ENCODE measurements at places on chromosomes 1 and 21.

DNA sequence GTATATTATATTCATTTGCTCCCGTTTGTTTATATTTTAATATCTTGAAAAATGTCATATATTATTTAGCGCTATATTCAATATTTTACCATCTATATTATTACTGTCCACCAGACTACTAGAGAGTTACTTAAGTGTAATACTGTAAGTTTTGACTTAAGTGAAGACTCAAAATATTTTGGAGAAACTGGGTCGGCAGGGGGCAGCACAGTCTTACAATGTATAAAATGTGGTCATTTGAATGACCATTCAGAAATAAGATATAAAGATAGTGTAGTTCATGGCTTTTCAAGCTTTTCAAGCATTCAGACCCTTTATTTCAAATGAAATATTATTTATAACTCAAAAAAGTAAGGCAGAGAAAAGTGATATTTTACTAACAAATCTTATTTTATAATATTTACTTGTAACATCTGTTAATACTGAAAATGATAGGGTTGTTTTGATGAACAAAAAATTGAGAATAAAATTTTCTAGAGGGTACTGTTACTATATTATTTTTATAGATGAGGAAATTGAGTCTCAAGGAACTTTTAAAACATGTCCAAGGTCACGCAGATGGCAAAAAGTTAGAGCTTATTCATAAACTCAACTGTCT, 89.0 kb upstream of the SERTAD4 start:
- peak; percentile 69 for DNase-seq

GRCh38 chr1:19087737-19088594, 122.1 kb downstream of the UBR4 start:
- DNase-seq: no peak

DNA sequence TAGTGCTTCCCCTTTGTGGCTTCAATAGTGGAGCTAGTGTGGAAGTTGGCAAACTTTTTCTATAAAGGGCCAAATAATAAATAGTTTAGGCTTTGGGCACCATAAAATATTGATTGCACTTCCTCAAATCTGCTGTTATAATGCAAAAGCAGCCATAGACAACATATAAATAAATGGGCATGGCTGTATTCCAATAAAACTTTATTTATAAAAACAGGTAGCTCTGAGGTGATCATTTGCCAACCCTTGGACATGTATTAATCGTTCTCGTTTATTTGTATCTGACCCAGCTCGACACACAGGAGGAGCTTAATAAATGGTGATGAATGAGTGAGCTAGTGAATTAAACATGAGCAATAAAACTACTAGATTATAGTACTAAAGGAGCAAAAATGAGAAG, 13.3 kb downstream of the KAZN start:
- DNase-seq: no peak

DNA sequence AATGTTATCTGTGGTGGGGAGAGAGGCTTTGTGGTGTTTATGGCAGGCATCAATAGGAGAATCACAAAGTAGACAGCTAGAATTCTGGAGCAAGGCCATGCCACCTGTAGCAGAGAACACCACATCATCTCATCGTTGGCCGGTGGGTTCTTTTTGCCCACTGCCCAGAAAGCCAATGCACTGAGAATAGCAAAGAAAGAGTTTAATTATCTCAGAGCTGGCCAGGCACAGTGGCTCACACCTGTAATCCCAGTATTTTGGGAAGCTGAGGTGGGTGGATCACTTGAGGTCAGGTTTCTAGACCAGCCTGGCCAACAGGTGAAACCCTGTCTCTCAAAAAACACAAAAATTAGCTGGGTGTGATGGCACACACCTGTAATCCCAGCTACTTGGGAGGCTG, 99.2 kb upstream of the COG2 start:
- no peak for DNase-seq

DNA sequence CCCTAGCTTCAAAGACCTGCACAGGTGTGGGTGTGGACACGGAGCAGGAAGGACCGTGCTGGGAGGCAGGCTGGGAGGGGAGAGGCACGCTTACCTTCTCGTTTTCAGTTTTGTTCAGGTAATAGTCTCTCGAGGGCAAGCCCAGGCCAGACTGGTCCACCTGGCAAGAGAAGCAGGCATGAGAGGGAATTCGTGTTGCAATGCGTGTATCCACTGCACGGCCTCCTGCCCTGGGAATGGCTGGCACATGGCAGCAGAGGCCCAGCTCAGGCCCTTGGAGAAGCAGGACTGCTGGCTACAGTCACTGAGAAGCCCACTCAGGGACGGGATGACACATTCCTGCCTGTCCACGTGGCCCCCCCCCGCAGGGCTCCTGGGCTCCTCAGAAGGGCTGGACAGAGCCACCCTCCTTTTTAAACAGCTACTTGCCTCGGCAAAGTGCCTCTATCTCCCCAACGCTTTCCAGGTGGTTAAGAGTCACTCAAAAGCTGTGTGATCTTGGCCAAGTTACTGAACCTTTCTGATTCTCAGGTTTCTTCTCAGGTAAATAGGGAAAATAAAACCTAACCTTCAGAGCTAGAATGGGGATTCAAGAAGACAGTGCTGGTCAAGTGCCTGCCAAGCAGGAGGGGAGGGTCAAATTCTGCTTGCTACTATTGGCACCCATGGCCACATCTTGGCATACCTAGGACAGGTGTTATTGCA, 32.7 kb downstream of the ECE1 start:
- DNase-seq: no peak

- no peak for DNase-seq
Observed at GRCh38 chr1:188228623-188229022, 1399.9 kb downstream of the PLA2G4A start.

GRCh38 chr1:3669971-3670431, 17.7 kb downstream of the TP73 start:
- DNase-seq: no peak

DNA sequence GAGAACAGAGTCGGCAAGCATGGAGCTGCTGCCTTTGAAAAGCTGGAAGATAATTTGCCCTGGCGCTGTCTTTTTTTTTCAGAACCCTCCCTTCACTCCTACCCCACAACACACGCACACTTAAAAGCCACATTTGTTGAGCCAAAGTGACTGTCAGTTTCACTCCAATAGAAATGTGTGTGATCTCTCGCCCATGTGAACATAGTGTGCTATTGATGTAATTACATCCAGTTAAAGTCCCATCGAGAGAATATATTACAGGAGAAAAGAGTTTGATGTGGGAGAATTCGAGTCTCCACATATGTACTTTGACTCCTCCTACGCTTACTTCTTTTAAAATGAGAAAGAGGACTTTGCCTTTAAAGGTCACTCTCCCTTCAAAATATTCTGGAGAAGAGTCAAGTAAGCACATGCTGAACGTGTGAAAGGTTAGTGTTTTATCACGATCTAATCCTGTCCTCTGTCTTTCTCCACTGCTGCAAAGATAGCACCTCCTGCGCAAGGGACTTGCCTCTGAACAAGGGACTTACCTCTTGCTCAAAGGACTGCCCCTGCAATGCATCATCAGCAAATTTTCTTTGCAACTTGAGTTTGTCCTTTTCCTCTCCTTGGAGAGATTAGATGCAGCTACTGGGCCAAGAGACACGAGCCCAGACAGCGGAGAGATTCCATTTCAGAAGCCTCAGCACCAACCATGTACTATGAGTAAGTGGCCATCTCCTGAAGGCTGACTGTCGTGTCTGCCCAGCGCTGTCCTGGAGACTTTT, 613.9 kb downstream of the PTPRU start:
- no peak for DNase-seq

GRCh38 chr1:87403061-87403820, 74.6 kb downstream of the LMO4 start:
- DNase-seq: no peak

- DNase-seq: no peak
Observed at GRCh38 chr1:25106976-25107642, 125.2 kb downstream of the SYF2 start.

GRCh38 chr1:217498209-217498608, 132.7 kb downstream of the GPATCH2 start:
- no peak for DNase-seq

DNA sequence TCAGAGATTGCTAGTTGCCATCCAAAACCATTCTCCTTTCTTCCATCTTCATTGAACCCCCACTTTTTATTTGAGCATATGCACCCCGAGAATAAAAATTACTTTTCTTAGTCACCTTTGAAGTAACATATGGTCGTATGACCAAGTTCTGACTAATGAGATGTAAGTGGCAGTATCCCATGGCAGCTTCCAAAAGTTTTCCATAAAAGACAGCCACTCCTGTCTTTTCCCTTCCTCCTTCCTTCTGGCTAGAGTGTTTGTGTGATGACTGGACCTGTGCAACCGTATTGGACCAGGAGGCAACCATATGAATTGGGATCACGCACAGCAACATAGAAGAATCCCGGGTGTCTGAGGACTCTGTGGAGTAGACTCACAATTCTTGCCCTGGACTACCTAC, 41.1 kb upstream of the CCSAP start:
- no peak for DNase-seq

GRCh38 chr1:21764615-21765423, 18.1 kb downstream of the USP48 start:
- no peak for DNase-seq

DNA sequence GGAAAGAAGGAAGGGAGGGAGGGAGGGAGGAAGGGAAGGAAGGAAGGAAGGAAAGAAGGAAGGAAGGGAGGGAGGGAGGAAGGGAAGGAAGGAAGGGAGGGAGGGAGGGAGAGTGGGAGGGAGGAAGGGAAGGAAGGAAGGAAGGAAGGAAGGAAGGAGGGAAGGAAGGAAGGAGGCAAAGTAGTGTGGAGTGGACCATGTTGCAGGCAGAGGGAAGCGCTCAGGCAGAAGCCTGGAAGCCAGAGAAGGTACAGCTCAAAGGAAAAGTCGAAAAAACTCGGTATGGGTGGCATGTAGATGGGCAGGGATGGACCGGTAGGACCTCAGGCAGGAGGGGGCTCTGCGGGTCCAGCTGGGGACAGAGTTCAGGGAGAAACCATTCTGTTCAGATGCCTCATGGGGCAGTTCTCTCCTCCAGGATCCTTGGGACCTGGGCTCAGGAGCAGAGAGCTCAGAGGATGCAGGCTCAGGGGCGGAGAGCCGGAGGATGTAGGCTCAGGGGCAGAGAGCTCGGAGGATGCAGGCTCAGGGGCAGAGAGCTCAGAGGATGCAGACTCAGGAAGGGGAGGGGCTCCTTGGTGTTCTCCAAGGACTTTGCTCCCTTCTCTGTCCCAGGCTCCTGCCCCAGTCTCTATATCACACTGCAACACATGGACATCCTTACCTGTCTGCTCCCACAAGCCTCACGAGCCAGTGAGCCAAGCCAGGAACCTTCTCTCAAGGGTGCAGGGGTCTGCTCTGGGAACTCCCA, 13.6 kb upstream of the PADI3 start:
- no peak for DNase-seq

DNA sequence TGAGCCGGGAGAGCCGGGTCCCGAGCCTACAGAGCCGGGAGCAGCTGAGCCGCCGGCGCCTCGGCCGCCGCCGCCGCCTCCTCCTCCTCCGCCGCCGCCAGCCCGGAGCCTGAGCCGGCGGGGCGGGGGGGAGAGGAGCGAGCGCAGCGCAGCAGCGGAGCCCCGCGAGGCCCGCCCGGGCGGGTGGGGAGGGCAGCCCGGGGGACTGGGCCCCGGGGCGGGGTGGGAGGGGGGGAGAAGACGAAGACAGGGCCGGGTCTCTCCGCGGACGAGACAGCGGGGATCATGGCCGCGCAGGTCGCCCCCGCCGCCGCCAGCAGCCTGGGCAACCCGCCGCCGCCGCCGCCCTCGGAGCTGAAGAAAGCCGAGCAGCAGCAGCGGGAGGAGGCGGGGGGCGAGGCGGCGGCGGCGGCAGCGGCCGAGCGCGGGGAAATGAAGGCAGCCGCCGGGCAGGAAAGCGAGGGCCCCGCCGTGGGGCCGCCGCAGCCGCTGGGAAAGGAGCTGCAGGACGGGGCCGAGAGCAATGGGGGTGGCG, 371 bp downstream of the ARID1A start:
- no peak for DNase-seq

GRCh38 chr1:210369425-210369824, 40.7 kb downstream of the HHAT start:
- no peak for DNase-seq

DNA sequence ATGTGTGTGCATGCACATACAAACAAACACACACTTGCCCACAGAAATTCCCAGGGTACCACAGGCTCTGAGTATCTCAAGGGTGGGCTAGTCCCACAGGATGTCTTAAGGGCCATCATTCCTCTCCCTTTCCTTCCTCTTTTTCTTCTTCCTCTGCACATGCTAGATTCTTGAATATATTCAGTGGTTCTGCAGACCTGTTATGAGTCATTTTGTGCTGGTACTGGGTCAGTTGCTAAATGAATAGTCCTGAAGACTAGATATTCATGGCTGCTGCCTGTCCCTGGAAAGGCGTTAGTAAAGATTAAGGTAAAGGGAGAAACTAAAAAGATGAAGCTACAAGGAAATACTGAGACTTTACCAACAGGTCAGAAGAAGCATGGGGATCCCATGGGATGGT, 256.7 kb upstream of the KIAA0040 start:
- no peak for DNase-seq

DNA sequence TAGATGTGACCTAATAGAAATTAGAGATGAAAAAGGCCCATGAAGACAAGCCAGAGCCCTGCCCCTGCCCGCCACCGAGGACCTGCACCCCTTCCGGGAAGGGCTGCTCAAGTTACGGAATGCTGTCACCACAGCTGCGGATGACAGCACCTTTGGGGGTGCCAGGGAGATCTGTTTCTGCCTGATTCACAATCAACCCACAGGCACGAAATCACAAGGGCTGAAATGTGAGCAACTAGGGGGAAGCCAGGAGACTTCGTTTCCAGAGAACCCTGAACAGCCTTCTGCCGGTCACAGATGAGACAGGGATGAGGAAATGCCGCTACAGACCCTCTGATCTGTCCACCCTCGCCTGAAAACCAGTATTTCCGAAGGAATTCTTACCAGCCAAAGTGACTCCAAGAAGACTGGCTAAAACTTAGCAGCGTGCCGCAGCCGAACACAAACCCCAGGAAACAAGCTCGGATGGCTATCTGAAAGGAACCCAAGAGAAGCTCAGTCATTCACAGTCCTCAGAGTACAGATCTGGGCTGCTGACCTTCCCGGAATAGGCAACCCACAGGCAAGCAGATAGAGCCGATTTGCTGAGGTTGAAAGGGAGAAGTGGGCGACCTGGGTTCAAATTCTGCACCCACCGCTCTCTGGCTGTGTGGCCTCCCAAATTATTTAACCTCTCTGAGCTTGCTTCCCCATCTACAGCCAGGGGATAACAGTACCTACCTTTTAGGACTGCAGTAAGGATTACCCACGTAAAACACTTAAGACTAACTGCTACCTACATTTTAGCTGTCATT, 1.1 kb downstream of the ICMT start:
- DNase-seq: no peak

DNA sequence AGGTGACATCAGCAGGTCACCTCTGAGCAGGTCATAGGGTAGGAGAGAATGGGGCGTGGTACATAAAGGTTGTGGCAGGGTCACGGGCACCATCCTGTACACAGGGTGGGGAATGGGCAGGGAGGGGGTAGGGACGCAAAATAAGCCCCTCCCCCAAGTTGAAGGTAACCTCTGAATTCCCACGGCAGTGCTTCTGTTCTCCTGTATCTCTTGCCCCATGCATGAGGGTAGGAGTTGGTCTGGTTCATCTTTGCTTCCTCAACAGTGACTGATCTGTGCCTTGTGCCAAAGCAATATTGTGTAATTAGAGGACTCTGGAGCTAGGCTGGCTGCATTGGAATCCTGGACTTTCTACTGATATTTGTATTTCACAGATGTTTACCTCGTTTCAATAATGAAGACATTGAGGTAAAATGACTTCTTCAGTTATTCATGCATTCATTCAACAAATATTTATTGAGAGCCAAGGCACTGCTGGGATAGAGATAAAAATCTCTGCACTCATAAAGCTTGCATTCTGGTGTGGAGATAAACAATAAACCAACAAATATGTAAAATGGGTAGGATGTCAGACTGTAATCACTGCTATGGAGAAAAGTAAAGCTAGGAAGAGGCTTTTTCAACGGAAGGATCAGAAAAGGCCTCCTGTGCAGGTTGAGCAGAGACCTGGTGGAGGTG, 18.4 kb upstream of the GFI1 start:
- DNase-seq: no peak
